ENCODE measurements at places on chromosomes 7 and 10.

- H3K27me3 ChIP-seq, result no peaks in the 10 kb centered on the region
- DNase-seq, result peak; percentile 65
- peaks cover 75% of the 10 kb centered on the region for H3K4me1 ChIP-seq
- peaks cover 23% of the 10 kb centered on the region for H3K36me3 ChIP-seq
Measured at GRCh38 chr10:80187465-80188409, 17.6 kb downstream of the ANXA11 start.

DNA sequence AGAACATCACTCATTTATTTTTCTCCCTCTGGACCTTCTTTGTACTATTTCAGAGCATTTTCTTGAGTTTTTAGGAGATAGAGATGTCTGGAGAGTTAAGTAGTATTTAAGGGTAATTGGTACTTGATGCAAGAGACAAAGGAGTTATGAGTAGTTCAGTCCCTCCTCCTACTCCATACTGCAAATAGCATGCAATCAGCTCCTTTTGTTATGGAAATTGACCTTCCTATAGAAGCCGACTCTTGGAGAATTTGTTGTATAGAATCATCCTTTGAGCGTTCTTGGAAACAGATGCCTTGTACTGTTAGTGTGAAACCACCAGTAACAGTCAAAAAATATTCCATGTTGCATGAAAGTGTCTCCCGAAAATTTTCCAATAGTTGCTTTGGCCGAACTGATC is 428.2 kb upstream of the GALNT17 start:
- no peaks in the 10 kb centered on the region for H3K27me3 ChIP-seq
- H3K4me1 ChIP-seq, result peaks cover 66% of the 10 kb centered on the region
- no peak overlapping the region for H3K4me3 ChIP-seq
- peaks cover 27% of the 10 kb centered on the region for H3K36me3 ChIP-seq

- no peaks in the 10 kb centered on the region for H3K4me1 ChIP-seq
- H3K27me3 ChIP-seq, result no peaks in the 10 kb centered on the region
- H3K4me3 ChIP-seq, result no peak overlapping the region
- H3K36me3 ChIP-seq, result no peaks in the 10 kb centered on the region
- DNase-seq, result no peak
Measured at GRCh38 chr7:133784486-133785001, 342.6 kb upstream of the LRGUK start.

DNA sequence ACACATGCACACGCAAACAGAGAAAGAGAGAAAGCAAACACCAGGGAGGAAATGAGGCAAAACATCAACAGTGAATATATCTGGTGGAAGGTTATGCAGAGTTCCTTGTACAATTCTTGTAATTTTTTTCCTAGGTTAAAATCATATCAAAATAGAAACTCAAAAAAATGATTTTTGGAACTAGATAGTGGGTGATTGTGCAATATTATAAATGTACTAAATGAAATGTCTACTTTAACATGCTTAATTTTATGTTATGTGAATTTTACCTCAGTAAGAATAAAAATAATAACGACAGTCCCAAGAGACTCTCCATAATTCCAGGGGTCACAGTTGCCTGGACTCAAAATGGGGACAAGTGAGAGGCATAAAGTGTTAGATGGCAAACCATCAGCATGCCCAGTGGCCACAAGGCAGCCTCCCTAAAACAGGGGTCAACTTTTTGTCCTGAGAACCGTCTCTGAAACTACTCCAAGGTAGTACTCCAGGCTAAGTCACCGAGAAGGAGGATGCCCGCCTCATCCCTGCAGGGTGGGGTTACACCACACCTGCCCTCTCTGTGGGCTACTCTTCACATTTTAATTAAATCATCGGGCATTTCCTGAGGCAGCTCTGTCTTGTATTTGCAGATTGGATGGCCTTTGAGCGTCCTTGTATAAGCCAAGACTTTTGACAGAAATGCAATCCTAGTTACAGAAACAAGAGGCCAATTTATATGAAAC is 267.7 kb downstream of the ELMO1 start:
- no peak overlapping the region for H3K4me3 ChIP-seq
- DNase-seq, result no peak
- peaks cover 3% of the 10 kb centered on the region for H3K36me3 ChIP-seq
- H3K27me3 ChIP-seq, result no peaks in the 10 kb centered on the region

GRCh38 chr10:100909501-100910263 is 3.1 kb upstream of the SLF2 start:
- H3K4me3 ChIP-seq, result no peak overlapping the region
- no peaks in the 10 kb centered on the region for H3K27me3 ChIP-seq
- DNase-seq, result no peak
- peaks cover 12% of the 10 kb centered on the region for H3K36me3 ChIP-seq
- no peak overlapping the region for H3K27ac ChIP-seq

GRCh38 chr10:126423732-126424491 is 35.6 kb upstream of the ADAM12 start:
- peaks cover 20% of the 10 kb centered on the region for H3K4me1 ChIP-seq
- DNase-seq, result no peak
- H3K27ac ChIP-seq, result peak overlapping the region; percentile 19
- no peaks in the 10 kb centered on the region for H3K27me3 ChIP-seq

DNA sequence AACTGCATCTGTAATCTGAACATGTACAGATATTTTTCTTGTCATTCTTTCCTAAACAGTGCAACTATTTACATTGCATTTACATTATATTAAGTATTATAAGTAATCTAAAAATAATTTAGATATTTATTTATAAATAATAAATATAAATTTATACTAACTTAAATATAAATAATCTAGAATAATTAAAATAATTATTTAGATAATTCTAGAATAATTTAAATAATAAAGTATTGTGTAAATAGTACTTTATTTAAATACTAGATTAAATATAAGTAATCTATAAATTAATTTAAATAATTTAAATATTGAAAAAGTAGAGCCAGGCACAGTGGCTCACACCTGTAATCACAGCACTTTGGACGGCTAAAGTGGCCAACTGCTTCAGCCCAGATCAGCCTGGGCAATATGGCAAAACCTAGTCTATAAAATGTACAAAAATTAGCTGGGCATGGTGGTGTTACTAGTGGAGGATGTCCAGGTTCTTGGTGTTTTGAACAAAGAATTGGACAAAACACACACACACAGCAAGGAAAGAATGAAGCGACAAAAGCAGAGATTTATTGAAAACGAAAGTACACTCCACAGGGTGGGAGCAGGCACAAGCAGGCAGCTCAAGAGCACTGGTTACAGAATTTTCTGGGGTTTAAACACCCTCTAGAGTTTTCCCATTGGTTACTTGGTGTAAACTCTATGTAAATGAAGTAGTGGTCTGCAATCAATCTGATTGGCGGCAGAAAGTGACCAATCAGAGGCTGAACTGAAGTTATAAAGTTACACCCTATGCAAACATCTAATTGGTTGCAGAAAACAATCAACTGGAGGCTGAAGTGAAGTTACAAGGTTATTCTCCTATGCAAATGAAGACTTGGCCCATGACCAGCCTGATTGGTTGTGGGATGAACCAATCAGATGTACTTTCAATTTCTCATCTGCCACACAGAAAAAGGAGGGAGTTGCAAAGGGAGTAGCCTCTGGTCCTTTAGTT is 100.2 kb upstream of the SP4 start:
- H3K27ac ChIP-seq, result no peak overlapping the region
- no peak overlapping the region for H3K4me3 ChIP-seq
- H3K27me3 ChIP-seq, result no peaks in the 10 kb centered on the region
- no peak for DNase-seq
- H3K4me1 ChIP-seq, result no peaks in the 10 kb centered on the region

DNA sequence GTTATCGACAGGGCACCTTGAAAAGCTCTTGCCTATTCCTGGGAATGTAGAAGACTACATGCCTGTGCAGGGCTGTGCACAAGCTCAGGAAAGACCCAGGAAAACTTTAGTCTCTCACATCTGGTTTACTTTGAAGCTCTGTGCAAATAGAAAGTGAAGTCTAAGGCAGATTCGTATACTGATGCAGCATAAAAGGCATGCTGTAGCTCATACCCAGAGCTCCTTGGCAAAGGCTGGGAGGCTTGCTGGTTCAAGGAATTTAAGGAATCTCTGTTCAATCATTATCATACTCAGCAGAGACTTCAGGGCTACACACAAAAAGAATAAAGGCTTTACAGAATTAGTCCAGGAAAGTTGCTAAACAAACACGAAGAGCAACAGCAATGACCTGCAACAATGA is 192.0 kb downstream of the OTUD1 start:
- no peak for DNase-seq
- no peaks in the 10 kb centered on the region for H3K4me1 ChIP-seq
- no peaks in the 10 kb centered on the region for H3K36me3 ChIP-seq
- no peak overlapping the region for H3K27ac ChIP-seq
- peaks cover 1% of the 10 kb centered on the region for H3K27me3 ChIP-seq
- no peak overlapping the region for H3K4me3 ChIP-seq

- no peaks in the 10 kb centered on the region for H3K27me3 ChIP-seq
- no peaks in the 10 kb centered on the region for H3K36me3 ChIP-seq
- no peak overlapping the region for H3K27ac ChIP-seq
- DNase-seq, result no peak
Measured at GRCh38 chr7:146067880-146068279, 48.7 kb upstream of the CNTNAP2 start.

DNA sequence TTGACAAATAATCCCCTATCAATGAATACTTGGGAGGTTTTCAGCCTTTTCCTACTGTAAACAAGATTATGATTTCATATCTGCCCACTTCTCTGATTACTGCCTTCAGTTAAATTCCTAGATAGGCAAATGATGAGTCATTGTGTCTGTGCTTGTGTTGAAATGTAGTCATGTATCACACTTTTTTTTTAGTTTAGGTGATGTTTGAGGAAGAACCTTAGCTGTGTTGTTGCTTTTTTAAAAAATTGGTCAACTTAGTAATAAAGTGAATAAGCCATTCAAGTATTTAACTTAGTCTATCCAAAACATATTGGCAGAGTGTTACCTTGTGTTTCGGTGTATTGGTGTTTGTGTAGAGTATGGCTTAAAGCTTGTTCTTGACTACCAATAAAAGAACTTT is 60.0 kb downstream of the WAC start:
- peaks cover 75% of the 10 kb centered on the region for H3K36me3 ChIP-seq
- DNase-seq, result no peak
- H3K4me1 ChIP-seq, result peaks cover 46% of the 10 kb centered on the region
- H3K4me3 ChIP-seq, result no peak overlapping the region
- H3K27ac ChIP-seq, result peak overlapping the region; percentile 47

DNA sequence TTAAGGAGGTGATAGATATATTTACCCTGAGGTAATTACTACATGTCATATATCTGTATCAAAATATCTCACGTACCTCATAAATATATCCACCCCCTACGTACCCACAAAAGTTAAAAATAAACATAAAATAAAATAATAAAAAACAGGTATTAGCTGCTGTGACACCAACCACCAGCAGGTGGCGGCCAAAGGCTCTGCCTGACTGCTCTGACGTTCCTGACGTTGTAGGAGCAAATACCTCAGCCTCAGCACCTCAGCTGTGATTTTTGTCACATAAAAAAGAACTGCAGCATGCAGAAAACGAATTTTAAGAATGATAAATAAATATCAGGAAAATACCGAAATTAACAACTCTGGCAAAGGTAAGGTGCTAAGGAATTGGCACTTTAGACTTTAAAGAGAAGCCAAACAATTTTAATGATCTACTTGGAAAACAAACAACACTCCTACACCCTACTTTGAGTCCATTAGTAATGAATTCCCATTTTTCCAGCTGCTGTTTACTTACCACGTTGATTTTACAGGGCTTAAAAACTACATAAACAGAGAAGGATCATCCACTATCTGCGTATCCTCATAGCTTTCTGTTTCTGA is 125.4 kb upstream of the TARP start:
- peak; percentile 35 for DNase-seq
- no peaks in the 10 kb centered on the region for H3K36me3 ChIP-seq
- peaks cover 6% of the 10 kb centered on the region for H3K4me1 ChIP-seq
- no peak overlapping the region for H3K27ac ChIP-seq
- H3K27me3 ChIP-seq, result peaks cover 23% of the 10 kb centered on the region

DNA sequence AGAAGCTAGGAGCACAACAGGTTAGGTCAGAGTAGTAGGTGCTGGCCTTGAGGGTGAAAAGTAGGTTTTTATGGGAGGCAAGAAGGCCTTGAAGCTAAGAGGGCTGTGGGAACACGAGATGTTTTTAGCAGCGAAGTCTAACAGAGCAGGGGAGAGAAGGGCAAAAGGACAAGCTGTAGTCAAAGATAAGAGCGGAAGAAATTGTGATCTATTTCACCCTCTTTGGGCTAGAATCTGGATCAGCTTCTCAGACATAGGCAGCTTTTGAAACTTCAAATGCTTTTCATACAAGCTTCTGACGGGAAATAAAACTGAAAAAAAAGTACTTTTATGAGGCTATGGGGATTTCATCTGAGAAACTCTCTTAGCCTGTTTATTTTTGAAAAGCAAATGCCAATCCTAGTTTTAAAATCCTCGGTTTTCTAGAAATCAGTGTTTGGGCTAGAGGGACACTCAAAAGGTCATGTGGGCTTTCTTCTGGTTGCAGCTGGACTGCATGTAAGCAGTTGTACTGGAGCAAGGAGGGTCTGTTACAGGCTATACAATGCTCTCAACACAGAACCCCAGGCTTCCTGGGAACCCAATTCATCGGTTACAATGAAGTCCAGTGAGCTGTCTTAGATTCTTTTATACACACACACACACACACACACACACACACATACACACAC is 83.6 kb downstream of the RNF216 start:
- no peak overlapping the region for H3K27ac ChIP-seq
- DNase-seq, result no peak
- no peaks in the 10 kb centered on the region for H3K27me3 ChIP-seq
- peaks cover 26% of the 10 kb centered on the region for H3K36me3 ChIP-seq
- H3K4me1 ChIP-seq, result peaks cover 58% of the 10 kb centered on the region

DNA sequence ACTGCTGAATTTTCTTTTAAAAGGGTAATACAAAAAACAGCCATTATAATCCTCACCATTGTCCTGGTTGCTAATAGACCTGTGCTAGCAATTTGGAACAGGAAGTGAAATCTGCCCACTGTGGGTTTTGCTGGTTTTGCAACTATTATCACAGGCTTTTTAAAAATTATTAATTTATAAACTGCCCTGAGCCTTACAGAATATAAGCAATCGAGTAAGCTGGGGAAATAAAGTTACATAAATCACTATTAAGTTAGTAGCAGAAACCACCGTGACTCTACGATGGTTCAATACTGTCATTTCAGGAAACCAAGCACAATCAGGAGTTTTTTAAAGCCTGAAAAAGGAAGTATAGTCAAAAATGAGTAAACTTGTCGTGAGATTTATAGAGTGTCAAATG is 62.3 kb downstream of the TMEM26 start:
- DNase-seq, result no peak
- H3K27me3 ChIP-seq, result no peaks in the 10 kb centered on the region
- H3K4me1 ChIP-seq, result no peaks in the 10 kb centered on the region
- H3K4me3 ChIP-seq, result peak overlapping the region; percentile 9
- no peaks in the 10 kb centered on the region for H3K36me3 ChIP-seq

- no peaks in the 10 kb centered on the region for H3K36me3 ChIP-seq
- H3K27me3 ChIP-seq, result no peaks in the 10 kb centered on the region
- DNase-seq, result no peak
- H3K4me3 ChIP-seq, result no peak overlapping the region
- H3K4me1 ChIP-seq, result no peaks in the 10 kb centered on the region
Measured at GRCh38 chr10:10223131-10223530, 794.5 kb upstream of the CELF2 start.
